Aorta (tissue), 5 donors: ENCODE measurements at places on chromosomes 16 and 17.
A peak's percentile ranks its signal among the peaks of the same experiment; 100 is the strongest.

GRCh38 chr16:13545271-13545670 is 374.7 kb upstream of the ERCC4 start:
- DNase-seq: no peak

DNA sequence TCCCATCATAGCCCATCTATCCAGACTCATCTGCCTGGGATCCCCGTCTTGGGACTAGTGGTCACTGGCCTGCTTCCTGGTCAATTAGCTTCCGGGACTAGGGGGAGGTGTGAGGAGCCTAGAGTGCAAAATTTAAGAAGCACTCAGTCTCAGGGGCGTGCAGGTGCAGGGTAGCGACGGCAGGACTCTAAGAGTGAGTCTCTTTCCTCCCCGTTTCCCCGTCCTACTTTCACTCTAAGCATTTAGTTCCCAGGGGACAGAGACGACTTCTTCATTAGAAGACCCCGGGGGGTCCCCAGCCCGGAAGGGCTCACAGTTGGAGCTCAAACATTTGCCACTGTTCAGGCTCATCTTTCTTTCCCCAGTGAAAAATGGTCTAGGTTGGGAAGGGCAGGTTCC is 677 bp upstream of the ZNHIT3 start:
- no peak for DNase-seq

GRCh38 chr16:22360963-22361659 is 13.3 kb downstream of the CDR2 start:
- no peak for DNase-seq

DNA sequence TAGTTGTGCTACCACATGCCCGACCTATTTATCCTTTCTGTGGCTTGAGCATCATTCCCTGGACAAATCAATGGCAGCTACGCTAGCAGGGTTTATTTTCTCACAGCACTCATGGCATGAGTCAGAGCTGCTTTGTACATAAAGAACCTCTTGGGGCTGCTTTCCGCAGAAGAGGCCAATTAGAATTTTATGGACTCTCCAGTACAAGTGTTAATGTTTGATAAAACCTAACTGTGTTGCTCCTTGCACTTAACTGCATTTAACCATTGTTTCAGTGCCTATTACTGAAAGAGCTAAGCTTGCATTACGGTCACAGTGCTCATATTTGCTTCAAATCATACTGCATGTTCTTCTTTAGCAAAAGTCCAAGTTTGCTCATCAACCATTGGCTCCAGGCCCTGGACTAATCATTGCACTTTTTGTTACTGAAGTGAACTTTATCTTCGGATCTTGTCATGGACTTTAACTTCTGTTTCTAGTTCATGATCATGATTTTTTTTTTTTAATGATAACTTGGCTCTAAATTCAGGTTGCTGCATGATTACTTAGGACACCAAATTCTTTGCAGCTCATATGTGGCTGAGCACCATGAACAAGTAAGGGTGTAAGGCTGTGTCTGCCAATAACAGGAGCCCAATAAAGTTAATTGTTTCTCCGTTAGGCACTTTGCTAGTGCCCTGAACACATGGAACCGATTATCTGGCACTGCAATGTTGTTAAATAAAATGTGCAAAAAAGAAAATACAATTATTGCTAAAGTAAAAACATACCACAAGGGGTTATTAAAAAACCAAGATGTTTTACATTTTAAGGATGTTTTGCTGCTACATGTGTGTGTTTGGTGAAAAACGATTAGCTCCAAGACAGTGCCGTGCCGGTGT is 492.2 kb downstream of the KCNJ2 start:
- DNase-seq: no peak

DNA sequence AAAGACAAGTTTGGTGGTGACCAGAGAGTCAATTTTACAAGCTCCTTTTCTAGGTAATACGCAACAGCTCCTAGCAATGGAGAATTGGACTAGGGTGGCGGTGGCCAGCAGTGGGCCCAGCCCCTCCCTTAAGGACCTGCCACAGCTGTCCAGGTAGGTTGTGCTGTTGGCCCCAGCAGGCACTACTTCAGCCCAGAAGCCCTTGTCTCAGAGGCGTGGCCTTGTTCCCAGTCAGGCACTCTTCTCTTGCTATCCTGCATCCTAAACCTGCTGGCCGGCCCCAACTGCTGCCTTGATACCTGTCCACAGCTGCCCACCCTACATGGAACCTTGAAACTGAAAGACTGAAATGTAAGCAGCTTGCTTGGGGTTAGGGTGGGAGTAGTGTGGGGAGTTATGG is 989 bp upstream of the GALK1 start:
- DNase-seq: peak; percentile 67

- no peak for DNase-seq
Measured at GRCh38 chr16:78654929-78655328, 555.5 kb downstream of the WWOX start.

- DNase-seq: peak; percentile 24
Measured at GRCh38 chr17:31413874-31414549, 22.5 kb downstream of the RAB11FIP4 start.

GRCh38 chr17:44397479-44398440 is 8.3 kb upstream of the ITGA2B start:
- peak; percentile 51 for DNase-seq
